Fibroblast of skin of left biceps (primary cell): ENCODE measurements at places on chromosomes 4 and X.

GRCh38 chr4:88659055-88659889, 38.4 kb downstream of the NAP1L5 start:
- no peak for DNase-seq

DNA sequence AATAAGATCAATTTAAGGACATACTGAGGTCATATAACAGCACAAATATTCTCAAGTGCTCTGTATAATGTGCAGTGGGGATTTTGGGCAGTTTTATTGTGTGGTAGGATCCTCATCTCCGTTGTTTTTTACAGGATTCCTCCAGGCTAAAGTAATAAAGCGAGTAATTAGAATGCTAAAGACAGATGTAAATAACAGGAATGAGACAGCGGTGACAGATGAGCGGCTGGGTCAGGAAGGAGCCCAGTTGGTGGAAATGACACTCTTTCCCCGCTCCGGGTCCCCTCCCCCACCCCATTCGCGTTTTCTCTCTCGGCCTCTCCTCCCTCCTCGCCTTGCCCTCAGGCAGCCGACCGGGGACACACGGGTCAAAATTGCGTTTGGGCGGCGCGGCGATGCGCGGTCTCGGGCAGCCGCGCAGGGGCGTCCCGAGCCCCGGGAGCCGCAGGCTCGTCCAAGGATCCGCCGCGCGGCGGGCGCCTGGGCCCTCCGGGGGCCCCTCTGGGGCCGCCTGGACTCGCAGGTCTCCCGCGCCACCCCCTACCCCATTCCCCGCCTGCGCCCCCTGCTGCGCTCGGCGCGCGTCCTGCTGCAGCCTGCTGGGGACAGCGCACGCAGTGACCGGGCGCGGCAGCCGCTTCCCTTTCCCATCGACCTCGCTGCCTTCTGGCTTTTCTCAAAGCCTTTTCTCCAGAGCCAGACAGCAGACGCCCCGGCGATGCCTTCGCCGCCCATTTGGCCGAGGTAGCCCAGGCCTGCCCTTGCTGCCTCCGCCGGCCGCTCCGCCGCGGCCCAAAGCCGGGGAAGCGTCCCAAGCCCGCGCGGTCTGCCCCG, 16.2 kb downstream of the POU4F2 start:
- no peak for DNase-seq

DNA sequence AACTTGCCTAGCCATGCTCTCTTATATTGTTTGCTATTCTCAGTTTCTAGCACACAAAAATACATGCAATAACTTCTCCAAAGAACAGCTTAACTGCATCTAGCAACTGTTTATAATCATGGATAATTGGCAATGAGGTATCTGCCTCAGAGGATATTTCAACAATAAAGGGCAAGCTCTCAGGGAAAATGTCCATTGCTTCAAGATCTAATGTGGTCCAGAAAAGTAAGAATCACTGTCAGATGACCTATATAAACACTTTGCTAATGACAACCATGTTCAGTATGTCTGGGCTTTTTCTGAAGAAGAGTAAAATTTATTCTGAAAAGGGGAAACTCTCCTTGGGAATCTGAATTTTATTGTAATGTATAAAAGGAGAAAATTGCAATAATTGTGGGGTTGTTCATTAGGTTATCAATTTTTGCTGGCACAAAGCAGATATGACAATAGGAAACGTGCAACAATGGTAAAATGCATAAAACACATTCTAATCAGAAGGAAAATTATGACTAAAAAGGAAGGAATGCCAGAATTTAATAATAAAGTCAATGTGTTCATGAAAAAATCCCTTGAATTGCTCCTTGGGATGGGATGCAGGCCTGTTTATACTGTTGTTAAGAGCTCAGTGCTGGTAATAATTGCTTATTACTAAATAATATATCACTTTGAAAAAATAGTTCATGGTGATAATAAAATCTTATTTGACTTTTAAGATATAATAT, 90.3 kb downstream of the ANTXR2 start:
- DNase-seq = no peak

DNA sequence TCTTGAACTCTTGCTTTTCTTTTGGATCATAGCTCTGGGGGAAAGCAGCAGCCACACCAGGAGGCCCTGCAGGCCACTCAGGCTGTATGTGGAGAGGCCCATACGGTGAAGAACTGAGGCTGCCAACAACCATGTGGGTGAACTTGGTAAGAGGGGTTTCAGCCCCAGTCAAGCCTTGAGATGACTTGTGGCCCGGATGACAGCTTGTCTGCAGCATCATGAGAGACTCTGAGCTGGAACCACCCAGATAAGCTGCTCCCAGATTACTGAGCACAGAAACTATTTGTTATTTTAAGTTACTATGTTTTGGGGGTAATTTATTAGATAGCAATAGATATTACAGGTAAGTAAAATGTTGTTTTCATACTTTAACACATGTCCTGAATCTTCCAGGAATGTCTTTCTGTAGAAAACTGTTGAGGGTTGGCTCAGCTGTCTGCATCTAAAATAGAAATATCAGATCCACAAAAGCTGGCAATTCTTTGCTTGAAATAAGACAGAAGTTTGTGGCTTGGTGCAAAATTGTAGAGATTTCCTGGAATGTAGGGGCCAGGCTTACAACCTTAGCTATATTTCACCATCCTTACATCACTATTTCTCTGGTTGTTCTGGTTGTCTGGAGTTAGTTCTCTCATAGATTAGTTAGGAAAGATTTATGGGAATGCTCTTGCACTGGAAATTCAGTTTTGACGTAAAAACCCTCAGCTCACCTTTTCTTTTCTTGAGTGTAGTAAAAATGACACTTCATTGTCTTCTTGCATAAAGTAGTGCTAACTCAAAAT, 272.1 kb downstream of the RAPGEF2 start:
- DNase-seq = peak; percentile 86

GRCh38 chr4:74258963-74259362, 49.3 kb upstream of the EPGN start:
- DNase-seq = no peak

GRCh38 chrX:14529290-14529989, at the start of gene GLRA2:
TSS of gene GLRA2 (plus strand) at chrX:14529536. CDS start at chrX:14530058, 522 bp downstream.
- DNase-seq = no peak

DNA sequence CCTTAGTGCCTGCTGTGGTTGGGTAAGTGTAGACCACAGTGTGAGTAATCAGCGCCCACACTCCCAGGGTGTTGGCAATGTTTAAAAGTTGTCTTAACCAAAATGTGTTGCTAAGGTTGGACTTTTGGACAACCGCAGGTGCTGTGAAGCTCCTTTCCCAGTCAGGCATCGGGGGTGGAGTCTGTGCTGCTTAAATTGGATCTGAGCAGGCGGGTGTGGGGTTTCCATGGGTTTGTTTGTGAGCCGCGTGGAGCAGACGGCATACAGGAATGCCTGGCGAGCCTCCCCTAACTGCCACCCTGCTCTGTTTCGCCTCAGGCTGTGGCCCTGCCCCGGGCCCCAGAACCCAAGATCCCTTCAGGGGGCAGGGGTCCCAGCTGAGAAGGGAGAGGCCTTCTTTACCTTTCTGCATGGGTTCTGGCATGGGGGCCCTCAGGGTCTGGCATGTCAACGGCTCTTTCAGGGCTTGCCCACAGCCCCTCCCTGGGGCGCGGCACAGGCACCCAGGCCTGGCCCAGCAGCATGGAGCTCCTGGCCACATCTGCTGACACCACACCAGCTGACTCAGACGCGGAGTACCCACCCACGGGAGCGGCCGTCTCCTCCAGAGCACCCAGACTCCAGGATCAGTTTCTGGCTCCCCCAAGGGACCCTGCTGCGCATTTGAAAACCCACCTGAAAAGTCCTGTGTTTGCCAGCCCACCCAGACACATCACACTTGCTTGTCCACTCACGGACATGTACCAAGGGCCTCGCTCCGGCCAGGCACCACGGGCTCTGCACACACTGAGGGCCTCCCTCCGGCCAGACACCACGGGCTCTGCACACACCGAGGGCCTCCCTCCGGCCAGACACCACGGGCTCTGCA, 5.1 kb upstream of the SPON2 start:
- DNase-seq = no peak

- DNase-seq = no peak
These were observed 129.5 kb upstream of the PSAPL1 start for GRCh38 chr4:7564242-7564641.

GRCh38 chr4:77990904-77991358, 66.2 kb upstream of the FRAS1 start:
- no peak for DNase-seq

- no peak for DNase-seq
These were observed 222.2 kb downstream of the IDS start for GRCh38 chrX:149282909-149283308.

- no peak for DNase-seq
These were observed 73.0 kb downstream of the USP46 start for GRCh38 chr4:52586069-52586468.

DNA sequence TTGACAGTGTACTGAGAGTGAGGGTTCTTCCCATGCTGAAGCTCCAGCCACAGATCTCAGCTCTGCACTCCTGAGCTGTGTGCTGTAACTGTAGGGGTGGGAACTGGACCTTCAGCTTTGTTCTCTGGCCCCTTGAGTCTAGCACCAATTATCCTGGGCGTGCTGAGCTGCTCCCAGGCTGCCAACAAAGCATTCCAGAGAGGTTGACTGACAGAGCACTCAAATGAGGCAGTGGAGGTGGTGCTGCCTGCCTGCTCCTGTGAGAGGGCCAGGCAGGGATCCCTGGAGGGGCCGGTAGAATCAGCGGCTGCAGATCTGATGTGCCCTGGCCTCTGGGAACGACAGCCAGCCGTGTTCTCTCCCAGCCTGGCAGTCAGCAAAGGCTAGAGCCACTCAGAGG, 375.7 kb upstream of the AADAT start:
- no peak for DNase-seq

GRCh38 chr4:74934016-74934831, 1.3 kb downstream of the PARM1 start:
- no peak for DNase-seq

DNA sequence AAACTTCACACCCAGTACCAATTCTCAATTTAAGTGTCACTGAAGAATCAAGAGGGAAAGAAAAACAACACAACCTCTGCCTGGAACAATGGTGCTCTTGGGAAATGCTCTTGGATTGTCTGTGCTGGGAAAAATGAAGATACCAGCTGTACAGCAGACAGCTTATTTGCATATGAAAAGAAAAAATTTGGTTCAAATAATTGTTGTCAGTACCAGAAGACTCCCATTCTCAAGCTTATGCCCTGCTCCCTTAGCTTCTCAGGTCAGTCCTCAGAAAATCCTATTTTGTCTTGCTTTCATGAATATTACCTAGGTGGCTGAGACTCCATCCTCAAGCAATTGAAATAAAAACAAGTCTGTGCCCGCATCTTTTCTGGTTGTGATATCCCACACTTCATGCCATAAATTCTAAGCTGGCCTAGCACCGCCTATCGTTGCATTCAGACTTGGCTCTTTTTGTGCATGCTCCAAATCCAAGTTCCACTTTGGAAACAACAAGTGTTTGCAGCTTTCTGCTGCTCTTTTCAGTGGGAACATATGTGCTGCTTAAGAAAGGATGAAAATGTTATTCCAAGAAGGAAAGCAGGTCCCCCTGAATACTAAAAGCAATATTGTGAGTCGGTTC, 431.6 kb downstream of the INPP4B start:
- no peak for DNase-seq

- no peak for DNase-seq
These were observed 8.7 kb downstream of the KIAA1210 start for GRCh38 chrX:119118780-119119395.

DNA sequence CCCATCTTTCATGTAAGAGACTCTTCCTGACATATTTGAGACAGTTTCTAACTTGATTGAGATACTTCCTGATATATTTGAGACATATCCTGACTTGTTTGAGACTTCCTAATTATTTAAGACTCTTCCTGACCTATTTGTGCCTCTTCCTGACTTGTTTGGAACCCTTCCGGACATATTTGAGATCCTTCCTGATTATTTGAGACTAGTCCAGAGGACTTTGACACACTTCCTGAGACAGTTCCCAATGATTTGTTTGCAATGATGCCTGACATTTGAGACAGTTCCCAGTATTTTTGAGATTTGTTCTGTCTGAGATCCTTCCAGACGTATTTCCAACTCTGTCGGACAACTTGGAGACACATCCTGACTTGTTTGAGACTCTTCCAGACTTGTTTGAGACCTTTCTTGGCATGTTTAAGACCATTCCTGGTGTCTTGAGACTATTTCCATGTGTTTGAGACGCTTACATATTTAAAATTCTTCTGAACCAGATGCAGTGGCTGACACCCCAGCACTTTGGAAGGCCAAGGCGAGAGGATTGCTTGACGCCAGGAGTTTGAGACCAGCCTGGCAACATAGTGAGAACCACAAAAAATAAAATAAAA, 118.9 kb upstream of the USP9X start:
- no peak for DNase-seq

DNA sequence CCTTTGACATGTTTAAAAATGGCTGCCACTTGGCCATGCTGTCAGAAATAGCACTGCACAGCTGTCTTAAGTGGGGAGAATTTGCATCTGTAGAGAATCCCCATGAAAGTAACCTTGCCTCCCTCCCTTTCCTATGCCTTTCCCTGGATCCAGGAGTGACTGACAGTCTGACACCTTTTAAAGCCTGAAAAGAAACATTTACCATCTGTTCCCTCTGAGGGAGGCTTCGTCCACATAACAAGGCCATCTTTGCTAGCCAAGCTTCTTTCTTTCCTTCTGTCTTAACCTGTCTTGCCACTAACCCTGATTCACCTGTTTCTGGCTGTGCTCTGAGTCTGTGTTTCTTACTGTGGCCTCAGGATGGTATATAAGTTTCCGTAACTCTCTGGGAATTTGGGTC, 21.3 kb upstream of the AADAT start:
- no peak for DNase-seq

- no peak for DNase-seq
These were observed 230.2 kb downstream of the EVC2 start for GRCh38 chr4:5478169-5478568.
